ENCODE measurements at places on chromosomes 4 and X.

- no peak for DNase-seq
Measured at GRCh38 chr4:184150102-184150839, 67.4 kb downstream of the ENPP6 start.

GRCh38 chrX:19814778-19815177, 72.6 kb downstream of the SH3KBP1 start:
- DNase-seq: no peak

GRCh38 chr4:87077914-87078585, 142.4 kb downstream of the KLHL8 start:
- peak; percentile 34 for DNase-seq

GRCh38 chr4:82136161-82136801, 237.5 kb downstream of the HNRNPD start:
- no peak for DNase-seq

- DNase-seq: no peak
Measured at GRCh38 chrX:14420841-14421240, 108.5 kb upstream of the GLRA2 start.

DNA sequence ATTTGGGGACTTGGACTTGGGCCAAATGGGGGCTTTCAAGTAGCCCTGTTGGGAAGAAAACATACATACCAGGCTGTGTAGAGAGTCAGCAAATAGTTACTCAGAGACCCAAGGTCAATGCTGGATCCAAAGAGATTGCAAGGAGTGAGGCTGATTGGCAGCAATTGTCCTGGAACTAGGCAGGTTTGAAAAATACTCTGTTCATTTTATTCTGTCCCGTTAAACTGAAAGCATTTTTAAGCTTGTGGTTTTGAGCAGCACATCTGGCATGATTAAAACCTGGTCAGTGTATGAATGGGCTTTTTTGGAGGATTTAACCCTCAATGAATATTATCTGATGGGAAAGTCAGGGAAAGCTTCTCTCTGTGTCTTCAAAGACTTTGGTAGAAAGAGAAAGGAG, 294.3 kb upstream of the BOD1L1 start:
- peak; percentile 40 for DNase-seq
